ENCODE measurements at places on chromosomes 13 and 19. TPM values are rescaled to one million over a fixed set of nuclear protein-coding genes. Genes with fewer than 3 reads are reported as not detected.

The CPB2 gene
- not detected for total RNA-seq

The PRODH2 gene
- total RNA-seq, result 0.18 TPM

The AXL gene
- 127 TPM for total RNA-seq

The FAM83E gene
- total RNA-seq, result not detected

The MEIOSIN gene
- not detected for total RNA-seq

The SPRY2 gene
- 10.4 TPM for total RNA-seq

The CD33 gene
- total RNA-seq, result 0.14 TPM

The OR7A5 gene
- total RNA-seq, result not detected

The CEACAM8 gene
- total RNA-seq, result not detected

The GAS6 gene
- total RNA-seq, result 8.2 TPM

The ZNF253 gene
- not detected for total RNA-seq

The FAM216B gene
- not detected for total RNA-seq

The DENND1C gene
- total RNA-seq, result 0.30 TPM

The MZT1 gene
- total RNA-seq, result 10.5 TPM

The PEG3 gene
- not detected for total RNA-seq

The ZNF540 gene
- total RNA-seq, result 0.19 TPM

The MATK gene
- 1.4 TPM for total RNA-seq

The CAPN12 gene
- 6.5 TPM for total RNA-seq

The RNF17 gene
- not detected for total RNA-seq

The SLC25A41 gene
- total RNA-seq, result 0.24 TPM

The PRR22 gene
- 1.7 TPM for total RNA-seq

The SYDE1 gene
- total RNA-seq, result 12.7 TPM

The LILRB4 gene
- total RNA-seq, result not detected

The ZNF701 gene
- 0.18 TPM for total RNA-seq

The PTGIR gene
- not detected for total RNA-seq

The PRKCG gene
- total RNA-seq, result 7.1 TPM

The NOP53 gene
- 261 TPM for total RNA-seq

The CGB8 gene
- 5.1 TPM for total RNA-seq

The COMMD6 gene
- 149 TPM for total RNA-seq
